ENCODE measurements at places on chromosomes 6 and 20.
A peak's percentile ranks its signal among the peaks of the same experiment; 100 is the strongest.

DNA sequence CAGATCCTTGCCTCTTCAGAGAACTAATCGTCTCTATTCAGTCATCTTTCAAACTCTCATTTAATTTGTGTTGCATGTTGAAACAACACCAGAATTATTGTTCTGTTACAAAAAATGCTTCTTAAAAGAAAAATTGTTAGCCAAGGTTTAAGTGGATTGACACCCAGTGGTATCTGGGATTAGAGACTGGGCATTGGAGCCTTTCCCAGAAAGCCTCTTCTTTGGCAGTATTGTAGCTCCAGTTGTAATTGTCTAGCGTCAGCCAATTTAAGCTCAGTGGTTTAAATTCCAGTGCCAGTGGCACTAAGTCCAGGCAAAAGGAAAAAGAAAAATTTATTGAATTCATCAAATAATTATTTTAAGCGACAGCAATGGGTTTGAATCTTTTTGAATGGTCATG lies 801 bp downstream of the CCDC28A start:
- no peak for DNase-seq

DNA sequence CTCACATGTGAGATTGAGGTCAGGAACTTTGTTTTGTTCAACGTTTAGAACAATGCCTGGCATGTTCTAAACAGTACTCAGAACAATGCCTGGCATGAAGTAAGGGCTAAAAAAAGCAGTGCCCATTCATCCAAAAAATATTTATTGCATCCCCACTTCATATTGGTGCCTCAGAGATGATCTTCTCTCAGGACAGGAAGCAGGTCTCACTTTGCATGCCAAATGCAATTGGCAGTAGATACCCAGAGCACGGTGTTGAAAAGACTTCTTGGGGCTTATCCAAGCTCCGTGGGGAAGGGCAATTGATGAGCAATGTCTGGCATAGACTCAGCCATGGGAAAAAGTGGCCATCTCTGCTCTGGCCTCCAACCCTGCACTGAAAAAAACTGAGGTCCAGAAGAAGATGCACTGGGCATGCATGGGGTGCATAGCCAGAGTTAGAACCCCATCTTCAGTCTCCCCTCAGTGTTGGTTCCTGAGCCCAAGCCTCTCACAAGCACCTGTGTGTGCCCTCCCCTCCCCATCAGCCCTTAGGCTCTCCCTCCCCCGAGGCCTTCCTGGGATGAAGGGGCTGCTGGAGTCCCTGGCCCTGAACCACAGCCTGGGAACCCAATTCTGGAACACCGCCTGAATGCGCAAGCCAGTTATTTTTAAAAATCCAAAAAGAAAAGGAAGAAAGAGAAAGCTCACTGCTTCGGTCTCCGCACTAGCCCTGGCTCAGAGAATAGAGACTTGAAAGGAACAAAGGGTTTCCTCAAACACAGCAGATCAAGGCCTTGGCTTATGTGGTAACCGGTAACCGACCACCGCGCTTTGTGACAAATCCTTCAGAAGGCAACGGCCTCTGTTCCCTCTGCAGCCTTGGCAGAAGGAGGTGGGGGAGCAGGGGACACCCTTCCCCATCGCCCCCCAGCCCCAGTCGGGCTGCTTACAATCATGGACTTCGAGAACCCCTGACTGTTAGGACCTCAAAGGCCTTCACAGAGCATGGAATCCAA lies 78.5 kb upstream of the SIRPA start:
- no peak for DNase-seq

DNA sequence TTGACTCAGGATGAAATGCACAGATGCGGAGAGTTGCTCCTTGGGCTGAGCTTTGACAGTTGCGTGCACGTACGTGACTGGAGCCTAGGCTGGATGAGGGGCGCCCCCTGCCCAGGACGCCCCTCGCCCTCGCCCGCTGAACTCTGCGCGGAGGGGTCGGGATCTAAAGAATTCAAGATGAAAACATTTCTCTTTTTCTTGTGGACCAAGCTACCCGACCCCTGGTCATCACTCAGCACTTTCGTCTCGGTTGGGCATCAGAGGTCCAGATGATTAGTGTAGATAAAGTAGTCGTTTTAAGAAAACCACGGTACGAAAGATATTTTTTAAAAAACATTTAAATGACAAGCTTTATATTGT lies 700 bp downstream of the DTD1 start:
- DNase-seq, result no peak

DNA sequence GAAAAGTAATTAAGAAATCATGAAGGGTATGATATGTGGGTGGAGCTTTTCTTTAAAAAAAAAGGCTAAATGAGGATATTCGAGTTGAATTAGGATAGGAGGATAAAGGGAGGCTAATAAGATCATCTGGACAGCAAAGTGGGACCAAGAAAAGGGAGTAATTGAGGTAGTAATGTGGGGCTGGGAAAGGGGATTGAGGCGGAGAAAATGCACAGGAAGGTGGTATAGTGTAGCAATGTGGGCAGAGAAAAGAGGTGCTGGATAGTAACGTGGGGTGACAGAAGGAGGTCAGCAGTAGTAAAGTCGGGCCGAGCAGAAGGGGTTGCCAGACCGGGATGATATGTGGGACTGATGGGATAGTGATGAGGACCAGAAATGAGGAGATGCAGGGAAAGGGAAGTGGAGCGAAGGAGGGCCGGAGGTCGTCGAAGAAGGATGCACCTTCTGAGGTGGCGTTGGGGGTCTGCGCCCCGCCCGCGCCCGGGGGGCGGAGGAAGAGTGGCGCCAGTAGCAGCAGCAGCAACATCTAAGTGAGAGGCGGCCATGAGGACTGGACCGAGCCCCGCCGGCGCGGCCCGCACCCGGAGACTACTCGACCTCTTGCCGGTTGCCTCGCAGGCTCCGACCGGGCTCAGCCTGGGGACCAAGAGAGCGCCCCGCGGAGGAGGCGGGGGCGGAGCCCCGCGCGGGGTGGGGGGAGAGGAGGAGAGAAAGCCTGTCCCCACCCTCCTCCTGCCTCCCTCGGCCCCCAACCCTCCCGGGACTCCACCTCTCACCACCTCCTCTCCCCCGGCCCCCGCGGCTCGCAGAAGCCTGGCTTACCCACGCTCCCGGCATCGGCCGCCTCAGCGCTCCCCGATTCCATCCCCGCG lies 887 bp downstream of the GABBR1 start:
- DNase-seq, result peak; percentile 46

DNA sequence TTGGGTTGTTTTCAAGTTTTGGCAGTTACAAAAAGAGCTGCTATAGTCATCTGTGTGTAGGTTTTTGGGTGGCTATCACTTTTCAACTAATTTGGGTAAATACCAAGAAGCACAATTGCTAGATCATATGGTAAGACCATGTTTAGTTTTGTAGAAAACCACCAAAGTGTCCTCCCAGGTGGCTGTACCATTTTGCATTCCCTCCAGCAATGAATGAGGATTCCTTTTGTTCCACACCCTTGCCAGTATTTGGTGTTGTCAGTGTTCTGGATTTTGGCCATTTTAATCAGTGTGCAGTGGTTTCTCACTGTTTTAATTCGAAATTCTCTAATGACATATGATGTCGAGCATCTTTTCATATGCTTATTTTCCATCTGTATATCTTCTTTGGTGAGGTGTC lies 457.5 kb upstream of the ARID1B start:
- no peak for DNase-seq

DNA sequence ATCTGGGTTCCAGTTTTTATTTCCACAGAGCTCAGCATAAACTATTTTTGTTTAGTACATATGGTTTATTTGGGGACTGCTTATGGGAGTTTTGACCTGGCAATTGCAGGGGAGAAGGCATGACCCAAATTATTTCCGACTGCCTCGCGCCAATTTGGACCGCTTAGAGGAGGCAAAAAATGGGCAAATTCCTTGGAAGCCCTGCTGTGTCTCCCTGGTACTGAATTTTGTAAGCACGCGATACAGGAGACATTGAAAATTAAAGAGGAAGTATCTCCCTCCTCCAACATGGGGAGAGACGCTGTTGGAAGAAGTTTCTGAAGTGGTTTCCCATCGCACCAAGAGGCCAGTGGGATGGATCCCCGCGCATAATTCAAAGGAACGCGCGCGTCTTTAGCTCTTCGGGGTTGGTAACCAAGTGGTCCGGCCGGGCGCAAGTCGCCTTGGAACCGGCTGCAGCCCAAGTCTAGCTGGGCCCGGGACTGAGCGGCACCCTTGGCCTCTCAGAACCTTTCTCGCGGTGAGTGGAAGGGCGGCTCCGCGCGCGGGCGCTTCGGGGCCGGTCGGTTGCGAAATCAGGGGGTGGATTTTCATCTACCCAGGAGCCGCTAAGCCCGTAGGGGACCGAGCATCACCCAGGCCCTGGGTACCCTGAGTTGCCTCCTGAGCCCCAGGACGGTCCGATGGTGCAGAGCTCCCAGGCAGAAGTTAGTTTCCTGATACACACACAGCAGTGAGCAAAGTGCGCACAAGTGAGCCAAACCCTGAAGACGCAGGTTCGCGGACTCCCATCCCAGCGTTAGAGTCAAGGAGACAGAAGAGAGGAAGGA lies 6.2 kb downstream of the NKX2-2 start:
- DNase-seq, result no peak

GRCh38 chr6:78770765-78771164 lies 96.6 kb upstream of the IRAK1BP1 start:
- DNase-seq, result no peak

DNA sequence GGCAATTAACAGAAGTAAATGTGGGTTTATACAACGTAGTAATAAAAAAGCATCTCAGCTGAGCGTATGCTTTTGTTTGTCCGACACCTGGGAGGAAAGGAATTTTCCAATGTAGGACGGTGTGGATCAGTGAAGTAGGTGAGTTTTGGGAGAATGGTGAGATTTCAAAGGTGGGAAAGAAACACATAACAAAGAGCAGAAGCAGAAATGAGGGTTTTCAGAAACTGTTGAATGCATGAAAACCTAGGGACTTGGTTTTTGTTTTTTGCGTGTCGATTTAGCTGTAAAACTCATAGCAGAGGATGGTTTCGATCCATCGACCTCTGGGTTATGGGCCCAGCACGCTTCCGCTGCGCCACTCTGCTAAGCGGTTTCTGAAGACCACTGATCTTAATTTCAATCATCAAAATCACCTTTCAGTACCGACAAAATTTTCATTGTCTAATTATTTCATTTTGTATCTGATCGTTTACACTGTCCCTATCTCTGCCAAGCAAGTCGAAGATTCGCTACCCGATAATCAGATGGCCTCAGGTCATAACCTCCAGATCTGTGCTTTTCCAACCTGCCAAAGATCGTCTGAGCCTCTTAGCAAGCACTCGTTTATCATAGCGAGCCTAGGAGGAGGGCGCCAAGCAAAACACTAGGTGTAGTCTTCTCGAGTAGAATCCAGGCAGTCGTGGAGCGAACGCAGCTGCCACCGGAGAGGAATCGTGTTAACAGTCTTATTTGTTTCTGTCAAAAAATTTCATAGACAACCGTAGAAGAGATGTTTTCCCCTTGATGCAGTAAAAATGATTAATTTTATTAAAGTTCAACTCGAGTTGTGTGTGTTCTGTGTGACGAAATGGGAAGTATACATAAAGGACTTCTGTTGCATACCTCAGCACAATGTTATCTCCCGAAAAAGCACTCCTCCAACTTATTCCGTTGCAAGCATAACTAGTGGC lies 20.9 kb upstream of the POM121L2 start:
- peak; percentile 65 for DNase-seq

DNA sequence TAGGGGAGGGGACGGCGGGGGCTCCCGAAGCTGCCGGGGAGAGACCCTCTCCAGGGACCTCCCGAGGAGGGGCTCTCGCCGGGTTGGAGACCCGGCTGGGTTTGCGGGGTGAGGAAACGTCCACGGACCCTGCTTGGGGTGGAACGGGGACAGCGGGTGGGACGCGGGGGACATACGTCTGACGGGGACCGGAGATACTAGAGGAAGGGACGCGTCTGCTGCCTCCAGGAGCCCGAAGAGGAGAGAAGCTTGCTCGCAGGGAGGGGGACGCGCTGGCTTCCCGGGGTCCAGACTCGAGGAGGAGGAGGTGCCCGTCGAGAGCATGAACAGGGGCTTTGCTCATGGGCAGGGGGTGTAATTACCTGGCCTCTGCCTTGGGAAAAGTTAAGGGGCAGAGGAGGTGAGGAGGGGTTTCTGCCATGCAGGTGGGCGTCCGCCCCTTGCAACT lies 593 bp downstream of the DNMT3B start:
- no peak for DNase-seq

GRCh38 chr6:16564436-16564835 lies 196.8 kb downstream of the ATXN1 start:
- no peak for DNase-seq

DNA sequence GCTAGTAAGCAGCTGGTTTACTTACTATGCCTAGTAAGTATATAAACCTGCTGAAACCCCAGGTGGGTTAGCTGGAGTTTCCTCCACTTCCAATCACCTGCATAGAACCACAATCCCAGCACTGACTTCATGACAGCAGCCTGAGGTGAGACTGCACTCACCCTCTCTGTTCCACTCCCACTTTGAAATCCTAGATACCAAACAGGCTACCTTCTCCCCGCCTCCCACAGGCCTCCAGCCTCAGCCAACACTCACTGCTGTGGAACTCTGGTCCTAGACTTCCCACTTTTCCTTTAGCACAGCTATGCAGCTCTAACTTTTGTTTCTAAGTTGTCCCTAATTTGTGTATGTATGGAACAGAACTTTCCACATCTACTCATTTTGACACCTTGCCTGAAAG lies 149.7 kb upstream of the ARID1B start:
- no peak for DNase-seq

GRCh38 chr6:40695114-40695513 lies 108.0 kb upstream of the LRFN2 start:
- no peak for DNase-seq

- DNase-seq, result no peak
These were observed 255.0 kb upstream of the HTR1E start for GRCh38 chr6:86682297-86682696.

DNA sequence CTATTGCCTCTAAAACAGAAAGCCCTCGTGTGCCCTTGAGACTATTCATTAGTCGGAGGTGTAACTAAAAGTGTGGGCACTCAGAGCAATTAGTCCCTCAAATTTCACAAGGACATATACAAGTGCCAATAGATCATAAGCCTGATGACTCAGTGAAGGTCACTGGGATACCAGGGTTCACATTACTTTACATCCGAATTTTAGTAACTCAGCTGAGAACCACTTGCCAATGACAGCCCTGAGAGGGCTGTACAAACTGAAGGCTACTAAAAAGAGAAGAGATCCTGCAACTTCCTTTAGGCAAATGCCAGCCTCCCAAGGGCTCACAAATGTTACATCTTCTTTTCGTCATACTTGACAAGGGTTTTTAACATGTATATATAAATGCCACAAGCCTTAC lies 369.6 kb downstream of the TENT5A start:
- DNase-seq, result no peak
